ENCODE measurements at places on chromosomes 6 and 20.

DNA sequence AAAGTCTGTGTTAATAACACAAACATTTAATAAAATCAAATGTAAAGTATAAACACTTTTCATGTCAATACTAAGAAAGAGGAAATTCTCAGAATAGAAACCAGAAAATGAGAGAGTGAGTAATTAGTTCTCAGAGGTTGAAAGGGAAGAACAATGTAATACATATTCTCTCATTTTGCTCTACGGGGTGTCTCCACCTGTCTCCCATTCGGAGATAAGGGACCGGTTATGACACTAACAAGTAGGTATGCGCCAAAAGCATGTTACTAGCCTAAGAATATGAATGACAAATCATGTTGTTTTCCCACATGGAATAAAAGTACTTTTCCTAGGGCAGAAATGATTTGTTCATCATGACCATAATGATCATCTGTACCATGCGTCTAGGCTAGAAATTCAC is 35.6 kb upstream of the PRELID3B start:
- DNase-seq, result no peak

- no peak for DNase-seq
Observed at GRCh38 chr6:108559097-108559883, 1.4 kb upstream of the FOXO3 start.

GRCh38 chr6:11379805-11380204 is 147.3 kb upstream of the NEDD9 start:
- no peak for DNase-seq

DNA sequence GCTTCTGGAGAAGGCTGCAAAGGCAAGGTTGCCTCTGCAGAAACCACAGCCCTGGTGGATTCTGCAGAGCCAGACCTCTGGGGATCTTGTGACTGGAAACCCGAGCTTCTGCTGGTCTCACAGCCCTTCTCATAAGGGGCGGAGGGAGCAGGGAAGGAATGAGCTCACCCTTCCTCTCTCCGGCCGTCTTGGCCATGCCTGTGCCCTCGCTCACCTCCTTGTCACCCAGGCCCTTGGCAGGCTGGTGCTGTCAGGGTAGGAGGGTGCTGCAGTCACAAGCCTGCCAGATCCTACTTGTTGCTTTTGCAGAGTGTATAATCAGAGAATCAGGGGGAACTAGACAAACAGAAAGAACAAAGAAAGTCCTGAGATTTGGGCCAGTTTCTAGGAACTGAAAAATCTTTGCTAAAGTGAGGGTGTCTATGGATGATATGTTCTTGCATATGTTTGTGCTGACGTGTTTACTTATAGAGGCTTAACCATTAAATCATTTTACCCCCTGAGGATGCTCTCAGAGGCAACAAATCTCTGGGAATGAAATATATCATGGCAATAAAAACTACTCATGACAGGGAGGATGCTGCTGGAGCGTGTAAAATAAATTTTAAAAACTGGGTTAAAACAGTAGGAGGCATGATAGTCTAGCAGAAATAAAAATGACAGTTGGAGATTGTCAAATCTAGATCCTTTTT is 244.9 kb upstream of the SOX4 start:
- no peak for DNase-seq

DNA sequence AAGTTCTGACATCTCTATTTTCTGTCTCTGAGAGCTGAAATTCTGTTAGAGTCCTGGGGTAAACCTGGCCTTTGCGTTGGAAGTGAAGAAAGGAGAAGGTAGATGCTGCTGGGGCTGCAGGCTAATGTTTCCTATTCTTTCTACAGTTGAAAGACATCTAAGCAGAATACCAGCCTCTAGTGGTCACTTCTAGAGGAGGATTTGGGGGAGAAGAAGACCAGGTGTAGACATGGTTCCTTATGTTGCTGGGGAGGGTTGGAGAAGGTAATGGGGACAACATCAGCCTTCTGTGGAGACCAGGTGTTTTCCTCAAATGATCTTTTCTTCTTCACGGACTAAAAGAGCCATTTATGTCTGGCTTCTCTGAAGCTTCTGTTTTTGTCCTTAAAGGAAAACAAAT is 62.6 kb downstream of the BTBD3 start:
- DNase-seq, result no peak

GRCh38 chr20:24662322-24662721 is 192.9 kb downstream of the SYNDIG1 start:
- no peak for DNase-seq

DNA sequence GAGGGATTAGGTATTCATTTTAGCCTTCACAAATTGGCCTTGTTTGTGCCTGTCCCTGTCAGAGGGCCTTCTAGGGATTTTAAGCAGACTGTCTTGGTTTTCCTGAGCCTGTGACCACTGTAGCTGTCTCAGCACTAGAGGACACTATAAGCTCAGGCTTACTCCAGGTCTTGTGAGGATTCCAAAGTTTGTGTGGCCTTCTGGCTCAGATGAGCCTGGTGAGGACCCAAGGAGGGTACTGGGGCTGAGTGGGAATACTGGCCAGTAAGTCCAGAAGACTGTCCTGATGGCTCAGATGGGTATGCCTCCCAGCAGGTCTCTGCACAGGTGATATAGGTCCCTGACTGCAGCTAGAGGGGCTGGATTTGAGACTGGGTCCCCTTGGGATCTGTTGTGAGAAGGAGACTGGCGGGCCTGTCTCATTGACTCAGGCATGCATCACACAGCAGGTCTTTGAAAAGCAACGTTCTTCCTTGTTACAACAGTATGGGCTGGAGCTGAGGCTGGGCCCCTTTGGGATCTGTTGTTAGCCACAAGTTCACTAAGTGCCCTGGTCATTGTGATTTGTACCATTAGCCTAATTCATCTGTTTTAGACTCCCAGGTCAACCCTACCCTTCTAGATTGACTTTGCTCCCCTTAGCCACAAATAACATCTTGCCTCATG is 26.3 kb upstream of the TFB1M start:
- DNase-seq, result no peak

- no peak for DNase-seq
Observed at GRCh38 chr6:123715006-123715863, 78.5 kb upstream of the TRDN start.

DNA sequence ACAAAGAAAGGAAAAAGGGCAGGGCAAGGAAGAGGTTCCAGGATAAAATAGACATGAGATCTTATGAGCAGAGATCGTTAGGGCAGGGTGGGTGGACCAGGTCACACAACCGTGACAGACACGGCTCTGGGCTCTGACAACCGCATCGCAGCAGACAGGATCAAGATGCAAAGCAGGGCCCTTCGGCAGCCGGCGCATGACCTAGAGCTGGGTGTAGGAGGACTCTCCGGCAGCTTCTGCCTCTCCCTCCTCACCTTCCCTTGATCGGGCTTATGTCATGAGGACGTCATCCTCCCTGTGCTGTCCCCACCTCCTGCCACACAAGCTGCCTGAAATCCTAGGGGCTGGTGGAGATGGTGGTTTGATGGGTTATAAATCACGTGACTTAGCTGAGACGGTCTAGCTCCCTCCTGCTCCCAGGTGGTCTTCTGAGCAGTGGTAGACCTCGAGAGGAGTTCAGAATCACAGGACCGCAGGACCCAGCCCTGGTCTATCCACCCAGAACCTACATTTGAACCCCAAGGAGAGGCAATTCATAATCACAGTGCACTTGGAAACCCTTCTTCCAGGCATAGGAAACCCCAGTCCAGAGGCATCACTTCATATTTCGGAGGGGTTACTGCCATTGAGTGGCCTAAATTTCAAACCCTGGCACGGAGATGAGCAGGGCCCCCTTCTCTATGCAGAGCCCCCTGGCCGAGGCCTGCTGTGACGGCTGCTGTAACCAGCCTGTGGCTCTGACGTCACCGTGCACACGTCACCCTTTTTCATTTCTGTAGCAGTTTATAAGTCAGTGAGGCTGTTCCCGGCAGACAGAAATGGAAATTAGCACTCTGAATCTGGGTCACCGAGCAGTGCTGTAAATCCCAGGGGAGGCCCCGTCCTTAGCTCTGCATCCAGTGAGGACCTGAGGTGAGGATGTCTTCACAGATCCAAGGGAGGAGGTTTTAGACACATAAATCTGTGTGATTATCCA is 8.7 kb upstream of the CCR6 start:
- no peak for DNase-seq

- DNase-seq, result no peak
Observed at GRCh38 chr6:75409286-75409685, 84.3 kb downstream of the FILIP1 start.

DNA sequence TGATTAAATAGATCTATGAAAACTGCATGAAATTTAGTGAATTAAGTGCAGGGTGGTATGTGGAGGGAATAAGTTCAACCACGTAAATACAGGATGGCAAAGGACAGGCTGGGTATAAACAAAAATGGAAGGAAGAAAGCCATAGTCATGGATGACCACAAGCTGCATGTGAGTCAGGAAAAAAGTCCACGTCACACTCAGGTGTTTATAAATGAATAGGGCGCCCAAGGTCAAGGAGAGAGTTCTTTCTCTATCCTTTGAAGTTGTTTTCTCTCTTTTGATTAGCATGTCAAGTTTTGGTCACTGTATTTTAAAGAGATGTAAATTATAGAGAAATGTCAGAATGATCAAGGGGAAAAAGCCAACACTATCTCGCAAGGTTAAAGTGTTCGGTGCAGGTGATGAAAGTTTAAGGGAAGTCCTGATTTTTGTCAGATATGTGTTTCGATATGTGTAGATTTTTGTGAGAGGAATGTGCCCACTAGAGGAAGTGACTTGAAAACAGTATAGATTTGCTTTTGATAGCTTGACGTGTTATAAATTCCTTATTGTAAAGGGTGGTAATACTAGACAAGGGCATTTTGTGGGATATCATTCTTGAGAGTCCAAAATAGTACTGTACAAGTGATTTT is 58.7 kb downstream of the MAP3K4 start:
- no peak for DNase-seq

DNA sequence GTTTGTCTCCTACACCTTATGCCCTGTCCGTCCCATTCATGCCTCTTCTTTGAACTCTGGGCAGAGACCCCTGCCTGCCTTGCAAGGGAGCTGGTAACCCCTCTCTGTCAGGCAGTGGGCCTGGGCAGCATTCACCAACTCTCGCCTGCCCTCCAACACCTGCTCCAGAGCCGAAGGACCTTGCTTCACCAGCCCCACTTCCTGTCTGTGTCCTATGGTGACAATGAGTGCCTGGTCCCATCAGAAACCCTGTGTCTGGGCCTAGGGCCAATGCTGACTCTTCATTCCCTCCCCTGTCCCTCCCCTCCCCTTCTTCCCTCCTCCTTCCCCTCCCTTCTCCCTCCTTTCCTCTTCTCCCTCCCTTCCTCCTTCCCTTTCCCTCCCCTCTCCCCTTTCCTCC is 22.8 kb upstream of the PCMTD2 start:
- no peak for DNase-seq

DNA sequence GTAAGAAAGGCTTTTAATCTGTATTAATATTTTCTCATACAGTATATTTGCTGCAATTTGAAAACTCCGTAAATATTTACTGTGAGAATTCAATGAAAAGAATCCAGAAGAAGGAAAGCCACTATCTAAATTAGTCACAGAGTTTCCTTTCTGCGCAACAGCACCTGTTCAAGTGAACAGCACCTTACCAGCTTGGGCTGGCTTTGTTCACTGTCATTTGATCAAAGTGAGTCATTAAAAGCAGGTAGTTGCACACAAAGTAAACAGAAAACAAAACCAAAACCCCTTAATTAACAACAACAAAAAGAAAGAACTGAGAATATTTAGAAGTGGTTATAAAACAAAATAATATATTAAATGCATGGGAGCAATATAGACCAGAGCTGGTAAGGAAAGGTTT is 12.8 kb downstream of the SMLR1 start:
- DNase-seq, result no peak

- no peak for DNase-seq
Observed at GRCh38 chr6:73308712-73309534, 45.2 kb downstream of the DPPA5 start.

DNA sequence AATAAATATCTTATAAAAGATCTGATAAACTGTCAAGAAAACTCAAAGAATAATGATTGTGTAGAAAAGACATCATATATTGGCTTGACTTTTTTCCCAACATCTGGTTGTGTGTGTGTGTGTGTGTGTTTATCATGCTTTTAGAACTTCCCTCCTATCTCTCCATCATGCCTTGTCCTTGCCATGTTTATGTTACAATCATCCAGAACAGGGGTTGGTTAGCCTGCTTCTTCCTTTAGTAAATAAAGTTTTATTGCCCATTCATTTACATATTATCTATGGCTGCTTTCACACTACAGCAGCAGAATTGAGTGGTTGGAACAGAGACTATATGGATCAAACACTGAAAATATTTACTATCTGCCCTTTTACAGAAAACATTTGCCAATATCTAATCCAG is 52.8 kb upstream of the RIPOR2 start:
- DNase-seq, result no peak

- DNase-seq, result no peak
Observed at GRCh38 chr20:38023181-38024001, 9.9 kb downstream of the TTI1 start.

- no peak for DNase-seq
Observed at GRCh38 chr6:6052216-6052615, 45.5 kb upstream of the NRN1 start.

DNA sequence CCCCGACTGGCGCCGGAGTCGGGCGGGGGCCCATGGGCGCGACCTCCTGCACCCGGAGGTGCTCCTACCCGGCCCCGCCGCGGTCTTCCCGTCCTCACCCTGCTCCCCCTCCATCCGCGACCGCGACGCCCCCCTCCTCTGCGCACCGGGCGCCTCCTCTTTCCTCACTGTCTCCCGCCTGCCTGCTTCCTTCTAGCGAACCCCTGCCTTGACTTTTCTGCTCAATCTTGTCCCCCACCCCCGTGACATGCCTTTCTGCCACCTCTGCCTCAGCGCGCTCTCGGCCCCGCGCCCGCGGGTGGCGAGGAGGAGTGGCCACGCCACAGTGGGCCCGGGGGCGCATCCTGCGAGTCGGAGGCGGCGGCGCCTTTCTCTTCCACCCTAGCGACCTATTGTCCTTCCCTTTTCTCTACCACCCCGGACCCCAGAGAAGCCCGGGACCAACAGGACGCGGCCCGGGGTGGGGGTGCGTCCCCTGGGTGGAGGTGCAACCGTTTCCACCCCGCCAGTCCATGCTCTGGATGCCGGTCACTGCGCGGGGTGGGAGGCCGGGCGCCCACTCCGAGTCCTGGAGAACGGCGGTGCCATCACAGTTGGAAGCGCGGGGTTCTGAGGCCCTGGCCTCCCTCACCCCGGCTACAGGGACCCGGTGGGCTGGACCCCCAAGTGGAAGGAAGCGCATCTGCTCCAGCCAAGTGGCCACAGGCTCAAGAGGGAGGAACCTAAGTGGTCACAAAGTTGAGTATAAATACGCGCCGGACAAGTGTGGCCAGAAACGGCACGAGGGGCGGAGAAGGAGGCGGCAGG is 2.0 kb downstream of the PDE10A start:
- DNase-seq, result no peak

- no peak for DNase-seq
Observed at GRCh38 chr20:58688840-58689239, 3.8 kb upstream of the NPEPL1 start.

GRCh38 chr6:144969154-144969553 is 684.0 kb downstream of the UTRN start:
- no peak for DNase-seq

DNA sequence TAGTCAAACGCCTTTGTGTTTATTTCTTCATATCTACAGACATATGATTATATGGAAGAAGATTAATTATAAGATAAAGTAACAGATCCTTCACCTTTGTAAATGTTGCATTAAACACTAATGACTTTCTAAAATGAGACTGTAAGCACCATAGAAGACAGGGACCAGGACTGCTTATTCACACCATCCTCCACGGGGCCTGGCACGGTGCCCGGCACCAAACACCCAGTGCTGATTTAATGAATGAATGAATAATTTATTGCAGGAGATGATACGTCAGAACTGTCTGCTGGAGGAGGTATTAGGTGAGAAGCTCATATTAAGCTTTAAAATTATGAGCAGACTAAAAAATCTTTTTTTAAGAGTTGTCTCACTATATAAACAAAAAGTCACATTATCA is 88.3 kb downstream of the SLX4IP start:
- DNase-seq, result no peak
